Hematopoietic multipotent progenitor cell (in vitro differentiated cells): ENCODE measurements at places on chromosomes 7 and 10. TPM values are rescaled to one million over a fixed set of nuclear protein-coding genes. Genes with fewer than 3 reads are reported as not detected.

DNA sequence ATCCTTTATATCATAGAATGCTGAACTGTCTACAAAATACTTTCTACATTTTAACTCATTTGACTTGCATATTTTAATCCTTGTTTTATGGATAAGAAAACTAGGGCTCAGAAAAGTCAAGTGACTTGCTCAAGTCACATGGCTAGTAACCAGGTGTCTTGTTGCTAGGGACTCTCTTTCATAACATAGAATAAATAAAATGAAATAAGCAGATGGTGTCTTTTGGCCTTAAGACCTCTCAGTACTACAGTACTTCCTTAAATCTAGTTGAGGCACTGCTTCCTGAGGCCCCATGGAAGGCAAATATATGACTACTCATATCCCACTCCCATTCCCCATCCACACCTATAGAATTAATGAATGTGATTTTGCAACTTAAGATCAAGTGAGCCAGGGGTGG, 87.9 kb downstream of the CDK6 start:
- DNase-seq: no peak

NEUROD6 gene
- total RNA-seq: not detected

DNA sequence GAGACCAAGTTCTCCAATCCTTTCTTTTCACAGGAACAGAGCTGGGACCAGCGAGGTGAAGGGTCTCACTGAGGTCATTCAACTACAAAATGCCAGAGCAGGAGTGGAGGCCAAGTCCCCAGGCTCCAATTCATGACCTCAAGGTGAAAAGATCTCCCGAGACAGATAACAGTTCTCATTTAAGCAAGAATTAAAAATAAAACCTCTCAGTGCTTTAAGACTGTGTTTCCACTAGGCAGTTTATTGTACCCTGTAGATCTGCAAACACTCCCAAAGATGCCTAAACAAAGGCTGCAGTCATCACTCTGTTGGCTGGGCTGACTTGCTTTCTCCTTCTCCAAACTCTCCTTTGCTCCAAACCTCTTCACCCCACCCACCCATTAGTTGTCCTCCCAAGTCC, 74.8 kb upstream of the CXCL12 start:
- DNase-seq: no peak

DNA sequence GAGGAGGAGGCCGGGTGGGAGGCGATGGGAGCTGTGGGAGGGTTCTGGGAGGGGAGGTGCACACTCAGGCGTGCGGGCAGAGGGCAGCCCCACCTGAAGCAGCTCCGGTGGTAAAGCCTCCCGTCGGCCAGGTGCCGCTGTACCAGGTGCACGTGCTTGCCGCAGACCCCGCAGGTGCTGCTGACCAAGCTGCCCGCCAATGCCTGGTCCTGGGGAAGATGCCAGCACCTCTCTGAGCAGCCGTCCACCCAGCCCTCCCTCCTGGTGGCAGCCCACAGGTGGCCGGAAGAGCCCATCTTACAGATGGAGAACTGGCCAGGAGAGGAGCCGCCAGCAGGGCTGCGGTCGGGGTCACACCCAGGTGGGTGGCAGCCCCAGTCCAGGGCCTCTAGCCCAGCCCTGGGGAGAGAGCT, 12.6 kb downstream of the MICALL2 start:
- DNase-seq: no peak

UNC5B gene
- 0.27 TPM for total RNA-seq

STEAP2 gene
- under 0.01 TPM for total RNA-seq

- no peak for DNase-seq
Measured at GRCh38 chr7:47536661-47537611, 45.0 kb downstream of the TNS3 start.

DNA sequence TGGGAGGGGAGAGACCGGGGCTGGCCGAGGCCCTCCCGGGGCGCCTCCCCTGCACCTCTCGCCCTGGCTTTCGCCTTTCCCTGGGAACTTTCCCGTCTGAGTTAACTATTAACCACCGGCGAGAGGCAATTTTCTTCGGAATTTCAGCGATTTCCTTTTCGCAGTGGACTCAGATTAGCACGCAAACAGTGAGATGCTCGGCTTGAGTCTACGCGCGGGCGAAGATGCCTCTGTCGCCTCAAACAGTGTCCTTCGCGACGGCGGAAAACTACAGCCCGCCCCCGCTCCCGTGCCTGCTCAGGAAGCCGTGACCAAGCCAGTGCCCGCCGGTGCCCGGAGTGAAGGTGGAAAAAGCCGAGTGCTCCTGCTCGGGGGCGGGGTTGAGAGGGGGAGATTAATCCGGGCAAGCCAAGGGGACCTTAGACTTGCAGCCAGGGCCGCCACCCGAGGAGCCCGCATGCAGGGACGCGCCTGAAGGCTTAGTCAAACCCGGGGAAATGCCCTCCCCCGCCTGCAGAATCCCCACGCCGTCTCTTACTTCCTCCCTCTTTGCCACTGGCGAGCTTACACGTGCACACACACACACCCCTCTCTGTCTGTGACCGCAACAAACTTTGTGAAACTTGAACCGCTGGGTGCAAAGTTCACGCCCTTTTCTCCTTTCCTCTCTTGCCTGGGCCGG, 14.5 kb upstream of the PAX2 start:
- DNase-seq: peak; percentile 62

GRCh38 chr7:16027396-16027795, 340.9 kb upstream of the MEOX2 start:
- no peak for DNase-seq

NEURL1 gene
- total RNA-seq: 6.7 TPM

DNA sequence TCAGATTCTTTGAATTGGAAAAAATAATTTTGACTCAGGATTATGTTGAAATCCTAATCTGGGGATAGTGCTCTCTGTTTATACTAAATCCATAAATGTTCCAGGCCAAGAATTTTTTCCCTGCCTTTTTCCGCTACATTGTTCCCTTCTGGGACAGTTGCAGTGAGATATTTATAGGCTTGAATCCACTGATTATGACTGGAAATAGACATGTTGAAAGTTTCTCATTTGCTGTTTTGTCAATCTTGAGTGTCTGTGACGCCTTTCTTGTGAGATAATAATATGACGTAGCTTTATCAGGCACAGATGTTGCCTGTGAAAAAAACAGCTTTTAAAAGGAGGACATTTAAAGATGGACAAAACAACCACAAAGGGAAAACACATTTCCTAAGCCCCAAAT, 155.9 kb downstream of the ARID5B start:
- DNase-seq: no peak

DNA sequence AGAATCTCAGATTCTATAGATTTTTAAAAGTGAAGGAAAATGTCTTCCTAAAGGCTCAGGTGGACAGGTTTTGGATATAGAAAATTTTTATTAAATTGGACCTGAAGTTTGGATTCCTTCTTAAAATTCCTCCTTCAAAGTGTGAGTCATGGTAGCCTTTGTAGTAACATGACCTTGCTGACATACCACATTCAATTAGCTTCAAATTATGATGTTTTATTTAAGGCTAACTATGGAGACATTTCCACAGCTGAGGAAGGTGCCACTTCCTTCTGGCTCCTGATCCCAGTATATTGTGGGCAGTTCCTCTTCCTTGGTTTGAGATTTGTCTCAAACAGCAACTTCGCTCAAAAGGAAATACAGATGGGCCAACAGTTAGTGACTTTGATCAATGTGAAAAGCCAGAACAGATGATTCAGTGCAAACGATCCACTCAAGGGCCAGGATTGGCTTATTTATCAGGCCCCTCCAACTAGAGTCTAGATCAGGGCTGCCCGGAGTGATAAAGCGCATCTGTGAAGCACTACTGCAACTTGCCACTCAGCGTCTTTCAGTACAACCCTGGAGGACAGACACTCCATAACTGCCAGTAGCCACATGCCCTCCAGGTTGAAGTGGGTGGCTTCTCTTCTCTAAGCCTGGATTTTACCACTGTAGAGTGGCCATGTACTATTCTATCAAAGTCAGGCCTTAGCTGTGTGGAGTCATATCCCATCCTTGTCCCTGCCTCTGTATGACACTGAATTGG, 573.5 kb downstream of the KIF20B start:
- DNase-seq: no peak
